Caudate nucleus (tissue), 63 donors: ENCODE measurements at places on chromosomes 13 and 19.
A peak's percentile ranks its signal among the peaks of the same experiment; 100 is the strongest.

DNA sequence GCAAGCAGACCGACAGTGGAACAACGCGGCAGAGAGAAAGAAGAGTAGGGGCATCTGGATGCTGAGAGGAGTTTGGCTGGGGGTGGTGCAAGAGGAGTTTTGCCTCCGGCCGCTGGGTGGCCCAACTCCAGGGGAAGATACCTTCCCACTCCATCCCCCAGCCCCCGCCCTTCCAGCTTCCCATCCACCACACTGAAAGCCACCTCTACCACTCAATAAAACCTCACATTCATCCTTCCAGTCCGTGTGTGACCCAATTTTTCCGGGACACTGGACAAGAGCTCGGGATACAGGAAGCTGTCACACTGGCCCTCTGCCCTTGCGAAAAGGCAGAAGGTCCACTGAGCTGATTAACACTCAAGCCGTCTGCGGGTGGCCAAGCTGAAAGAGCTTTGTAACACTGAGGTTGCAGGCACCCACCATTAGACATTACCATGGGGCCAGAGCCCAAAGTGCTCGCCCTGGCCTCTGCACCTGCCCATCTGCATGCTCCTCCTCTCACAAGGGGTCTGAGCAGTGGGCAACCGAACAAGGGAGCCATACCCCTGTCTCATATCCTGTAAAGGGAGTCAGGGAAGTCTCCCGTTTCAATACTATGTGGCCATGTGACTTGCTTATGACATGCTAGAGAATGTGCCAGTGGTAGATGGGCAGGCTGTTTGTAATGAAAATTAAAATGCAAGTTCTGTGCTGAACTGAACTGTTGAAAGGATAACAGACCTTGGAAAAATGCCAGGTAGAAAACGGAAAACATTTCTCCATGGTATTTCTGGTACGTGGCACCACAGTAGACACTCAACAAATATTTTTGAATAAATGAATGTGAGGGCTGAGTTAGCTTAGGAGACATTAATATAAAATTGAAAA lies 205.1 kb upstream of the STARD13 start:
- DNase-seq = no peak

GRCh38 chr19:31675193-31675913 lies 326.1 kb upstream of the TSHZ3 start:
- DNase-seq = no peak

GRCh38 chr13:66128201-66128600 lies 1101.9 kb downstream of the PCDH9 start:
- DNase-seq = no peak

DNA sequence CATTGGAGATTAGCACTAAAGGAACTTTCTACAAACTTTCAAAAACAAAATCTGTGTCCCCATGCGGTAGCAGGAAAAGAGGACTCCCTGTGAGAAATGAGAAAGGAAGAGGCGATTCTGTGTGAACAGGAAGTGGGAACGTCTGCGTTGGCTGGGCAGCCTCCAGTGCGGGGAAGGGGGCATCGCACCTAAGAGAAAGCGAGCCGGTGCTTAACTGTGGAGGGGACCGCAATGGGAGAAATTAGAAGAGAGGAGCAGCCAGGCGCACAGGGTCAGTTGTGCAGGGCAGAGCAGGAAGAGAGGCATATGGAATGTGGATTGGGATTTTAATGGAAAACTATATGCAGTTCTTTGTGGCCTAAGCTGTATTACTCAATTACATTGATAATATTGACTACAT lies 77.4 kb upstream of the DOCK9 start:
- no peak for DNase-seq

DNA sequence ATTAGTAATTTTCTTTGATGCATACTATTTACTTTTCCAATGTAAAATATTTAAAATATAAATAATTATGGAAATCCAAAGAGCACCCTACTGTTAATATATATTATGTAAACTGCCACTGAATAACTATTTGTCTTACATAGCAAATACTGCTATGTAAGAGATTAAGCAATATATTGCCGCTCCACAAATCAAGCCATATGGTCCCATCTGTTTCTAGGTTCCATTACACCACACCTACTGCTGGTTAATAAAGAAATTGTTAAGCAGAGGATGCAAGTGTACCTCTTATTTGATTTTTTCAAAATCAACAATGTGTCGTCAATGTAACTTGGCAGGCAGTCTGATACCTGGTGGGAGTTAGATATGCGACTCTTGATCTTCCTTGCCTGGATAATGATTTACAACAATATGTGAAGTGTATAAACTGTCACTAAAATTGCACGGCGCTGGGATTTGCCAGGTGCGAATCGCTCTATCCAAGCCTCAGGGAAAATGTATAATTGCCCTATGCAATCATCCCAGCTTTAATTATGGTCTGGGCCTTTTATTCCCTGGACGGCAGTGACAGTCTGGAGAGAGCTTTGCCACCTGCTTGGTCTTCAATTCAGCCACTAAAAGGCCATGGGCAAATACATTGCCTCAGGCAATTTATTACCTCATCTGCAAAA lies 16.0 kb downstream of the SMAD9 start:
- no peak for DNase-seq

DNA sequence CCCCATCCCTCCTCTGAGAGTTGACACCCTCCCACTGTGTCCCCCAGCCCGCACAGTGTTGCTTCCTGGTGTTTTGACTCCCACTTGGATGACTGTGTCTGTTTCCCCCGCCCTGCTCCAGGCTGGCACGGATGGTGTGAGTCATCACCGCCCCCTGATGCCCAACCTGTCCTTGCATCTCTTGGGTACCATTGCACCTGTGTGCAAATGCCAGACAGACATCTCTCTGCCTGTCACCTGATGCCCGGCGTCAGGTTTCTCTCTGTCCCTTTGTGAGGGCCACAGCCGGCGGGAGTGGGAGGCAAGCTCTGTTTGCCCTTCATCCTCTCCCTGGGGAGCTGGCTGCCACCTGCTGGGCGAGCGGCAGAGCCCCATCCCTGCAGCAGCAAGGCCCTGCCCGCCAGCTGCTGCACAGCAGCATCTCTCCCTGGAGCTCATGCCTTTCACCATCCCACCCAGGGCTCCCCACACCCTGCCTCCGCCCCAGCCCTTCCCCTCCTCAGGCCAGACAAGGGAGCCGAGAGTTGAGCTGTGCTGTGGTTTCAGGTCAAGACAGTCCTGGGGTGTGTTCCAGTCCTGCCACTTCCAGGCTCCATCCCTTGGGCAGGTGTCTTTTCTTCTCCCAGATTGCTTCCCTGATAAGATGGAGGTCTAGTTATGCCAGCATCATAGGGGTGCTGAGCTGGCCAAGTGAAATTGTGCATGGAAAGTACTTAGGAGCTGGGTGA lies 29.7 kb downstream of the NKPD1 start:
- peak; percentile 75 for DNase-seq

DNA sequence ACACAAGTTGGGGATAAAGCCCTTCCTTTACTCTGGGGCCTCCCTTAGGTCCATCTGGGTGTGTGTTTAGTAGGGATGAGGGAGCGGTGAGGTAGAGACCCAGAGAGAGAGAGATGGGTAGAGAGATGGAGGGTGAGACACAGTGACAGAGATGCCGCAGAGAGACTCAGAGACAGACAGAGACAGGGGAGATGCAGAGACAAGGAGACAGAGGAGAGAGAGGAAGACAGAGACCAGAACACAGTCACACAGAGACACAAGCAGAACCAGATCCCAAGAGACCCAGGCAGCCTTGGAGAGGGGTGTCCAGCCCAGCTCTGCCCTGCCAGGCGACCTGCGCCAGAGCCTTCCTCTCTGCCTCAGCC lies 2.4 kb downstream of the KLK1 start:
- no peak for DNase-seq
